ENCODE measurements at places on chromosomes 3 and 15.

- DNase-seq = no peak
These were observed 28.1 kb downstream of the NKIRAS1 start for GRCh38 chr3:23888617-23889228.

DNA sequence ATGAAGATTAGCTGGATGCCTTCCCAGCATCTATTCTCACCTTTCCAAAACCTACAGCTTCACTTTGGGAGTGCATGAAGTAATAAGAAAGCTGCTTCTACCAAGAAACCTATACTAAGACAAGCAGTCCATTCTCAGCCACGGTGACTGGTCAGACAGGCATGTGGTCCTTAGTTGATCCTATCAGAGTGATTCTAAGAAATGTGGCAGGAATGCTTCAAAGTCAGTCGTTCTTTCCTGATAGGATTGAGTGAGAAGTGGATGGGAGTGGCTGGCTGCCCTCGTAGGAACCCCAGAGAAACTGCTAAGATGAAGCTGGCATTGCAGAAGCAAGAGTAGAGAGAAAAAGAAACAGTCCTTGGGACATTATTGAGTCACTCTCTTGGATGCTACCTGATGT lies 16.6 kb downstream of the FOXB1 start:
- no peak for DNase-seq

- DNase-seq = no peak
These were observed 10.3 kb upstream of the CD47 start for GRCh38 chr3:108100906-108101660.

DNA sequence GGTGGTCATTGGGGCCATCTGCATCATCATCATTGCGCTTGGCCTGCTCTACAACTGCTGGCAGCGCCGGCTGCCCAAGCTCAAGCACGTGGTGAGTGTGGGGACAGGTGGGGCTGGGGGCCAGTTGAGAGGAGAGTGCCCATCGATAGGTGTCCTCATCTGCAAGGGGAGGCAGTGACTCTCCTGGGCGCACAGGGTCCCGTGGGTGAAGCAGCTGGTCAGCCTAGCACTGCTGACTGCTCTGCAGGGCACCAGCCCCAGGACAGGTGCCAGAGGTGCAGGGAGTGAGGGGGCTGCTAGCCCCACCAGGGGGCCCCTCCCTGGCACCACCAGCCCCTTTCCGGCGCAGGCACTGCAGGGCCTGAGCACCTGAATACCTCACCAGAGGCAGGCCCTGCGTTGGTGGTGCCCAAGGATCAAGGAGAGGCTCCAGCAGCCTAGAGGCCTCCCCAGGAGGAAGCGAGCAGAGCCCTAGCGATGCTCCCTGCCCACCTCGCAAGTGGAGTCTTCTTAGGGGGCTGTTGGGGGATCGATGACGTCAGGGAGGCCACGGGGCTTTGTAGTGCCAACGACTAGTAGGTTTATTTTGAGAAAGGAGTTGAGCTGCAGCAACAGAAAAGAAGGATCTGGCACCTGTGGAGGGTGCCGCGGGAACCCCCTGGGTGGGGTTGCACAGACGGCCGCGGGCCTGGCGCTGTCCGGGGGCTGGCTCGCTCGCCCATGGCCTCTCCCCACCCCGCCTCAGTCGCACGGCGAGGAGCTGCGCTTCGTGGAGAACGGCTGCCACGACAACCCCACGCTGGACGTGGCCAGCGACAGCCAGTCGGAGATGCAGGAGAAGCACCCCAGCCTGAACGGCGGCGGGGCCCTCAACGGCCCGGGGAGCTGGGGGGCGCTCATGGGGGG lies 976 bp upstream of the ABTB1 start:
- no peak for DNase-seq

GRCh38 chr3:161548301-161548700 lies 51.7 kb downstream of the OTOL1 start:
- no peak for DNase-seq

DNA sequence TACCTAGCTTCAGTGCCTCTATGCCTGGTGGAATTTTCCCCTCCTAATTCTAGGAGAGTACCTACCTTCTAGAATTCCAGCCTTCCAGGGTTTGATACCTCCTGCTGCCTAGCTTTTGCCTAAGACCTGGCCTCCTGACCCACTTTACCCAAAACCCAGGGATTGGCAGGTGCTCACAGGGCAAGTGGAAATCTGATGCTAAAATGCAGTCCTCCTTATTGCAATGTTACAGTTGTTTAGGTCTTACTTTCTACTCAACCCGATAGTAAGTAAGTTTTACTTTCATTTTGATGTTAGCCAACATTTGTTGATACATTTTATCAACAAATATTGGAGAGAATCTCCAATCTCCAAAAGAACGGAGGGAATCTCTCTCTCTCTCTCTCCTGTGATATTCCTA lies 275.9 kb downstream of the DOCK3 start:
- no peak for DNase-seq

- DNase-seq = no peak
These were observed 275.7 kb upstream of the NAALADL2 start for GRCh38 chr3:174583396-174583795.

GRCh38 chr3:3038201-3038991 lies 71.8 kb downstream of the IL5RA start:
- DNase-seq = no peak

DNA sequence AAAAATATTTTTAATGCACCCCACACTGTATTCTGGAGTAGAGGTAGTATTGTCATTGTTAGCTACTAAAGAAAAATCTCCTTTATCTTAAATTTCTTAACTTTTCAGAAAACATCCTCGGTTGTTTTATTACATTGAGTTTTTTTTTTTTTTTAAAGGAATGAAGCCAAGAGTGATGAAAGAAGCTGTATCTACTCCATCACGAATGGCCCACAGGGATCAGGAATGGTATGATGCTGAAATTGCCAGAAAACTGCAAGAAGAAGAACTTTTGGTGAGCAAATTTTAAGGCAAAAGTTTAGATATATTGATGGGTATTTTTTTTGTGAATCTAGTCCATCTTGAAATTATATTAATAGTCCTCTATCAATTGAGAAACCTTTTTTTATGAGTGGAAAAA lies 49.7 kb upstream of the UTS2B start:
- no peak for DNase-seq

- no peak for DNase-seq
These were observed 4.7 kb downstream of the PXYLP1 start for GRCh38 chr3:141236361-141236760.

Data from HFF-Myc (cell line).